ENCODE measurements at places on chromosomes 7 and 10.

DNA sequence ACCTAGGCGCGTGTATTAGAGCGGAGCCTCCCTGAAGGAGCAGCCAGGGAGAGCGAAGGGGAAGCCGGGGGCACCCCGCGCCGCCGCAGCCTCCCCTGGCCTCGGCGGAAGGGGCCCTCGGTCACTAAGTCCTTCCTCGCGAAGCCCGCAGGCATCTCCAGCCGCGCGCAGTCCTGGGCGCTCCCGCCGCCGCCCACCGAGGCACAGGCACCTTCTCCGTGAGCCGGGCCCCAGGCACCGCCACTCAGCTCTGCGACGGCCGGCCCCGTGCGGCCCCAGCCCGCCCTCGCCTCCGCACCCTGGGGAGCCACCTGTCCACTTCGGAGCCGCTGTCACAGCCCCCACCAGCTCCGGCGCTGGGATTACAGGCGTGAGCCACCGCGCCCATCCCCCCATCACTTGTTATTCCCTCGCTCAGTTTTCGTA is 80.8 kb downstream of the ZNF467 start:
- DNase-seq = no peak

- no peak for DNase-seq
Measured at GRCh38 chr7:154794147-154794780, 208.7 kb downstream of the PAXIP1 start.

DNA sequence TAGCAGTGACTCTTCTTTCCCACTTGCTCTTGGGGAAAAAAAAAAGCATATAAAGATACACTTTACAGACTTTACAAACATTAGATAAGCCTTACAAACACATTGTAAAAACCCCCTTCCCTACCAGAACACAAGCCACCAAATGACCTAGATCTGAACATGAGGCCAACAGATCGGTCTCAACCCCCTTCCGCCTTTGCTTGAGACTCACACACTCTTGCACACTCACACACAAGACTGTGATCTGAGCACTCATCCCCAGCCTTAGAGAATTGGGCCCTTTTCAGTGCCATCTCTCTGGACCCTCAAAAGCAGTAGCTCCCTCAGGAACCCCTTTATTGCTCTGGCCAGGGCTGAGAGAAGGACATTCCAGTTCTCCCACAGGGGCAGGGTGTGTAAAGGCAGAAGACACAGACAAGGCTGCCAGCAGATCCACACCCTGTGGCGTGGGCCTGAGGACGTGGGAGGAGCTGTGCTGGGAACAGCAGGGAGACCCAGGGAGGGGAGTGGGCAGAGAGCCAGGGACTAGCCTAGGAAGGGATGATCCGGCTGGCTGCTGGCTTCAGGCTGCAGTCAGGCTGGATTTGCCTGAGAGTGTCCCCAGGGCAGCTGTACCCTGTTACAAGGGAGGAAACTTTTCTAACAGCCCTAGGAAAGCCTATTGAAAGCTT is 206.7 kb downstream of the KIAA1217 start:
- DNase-seq = peak; percentile 49

- no peak for DNase-seq
Measured at GRCh38 chr7:69504733-69505420, 93.4 kb upstream of the AUTS2 start.

GRCh38 chr7:138205614-138206150 is 129.4 kb downstream of the AKR1D1 start:
- DNase-seq = no peak

DNA sequence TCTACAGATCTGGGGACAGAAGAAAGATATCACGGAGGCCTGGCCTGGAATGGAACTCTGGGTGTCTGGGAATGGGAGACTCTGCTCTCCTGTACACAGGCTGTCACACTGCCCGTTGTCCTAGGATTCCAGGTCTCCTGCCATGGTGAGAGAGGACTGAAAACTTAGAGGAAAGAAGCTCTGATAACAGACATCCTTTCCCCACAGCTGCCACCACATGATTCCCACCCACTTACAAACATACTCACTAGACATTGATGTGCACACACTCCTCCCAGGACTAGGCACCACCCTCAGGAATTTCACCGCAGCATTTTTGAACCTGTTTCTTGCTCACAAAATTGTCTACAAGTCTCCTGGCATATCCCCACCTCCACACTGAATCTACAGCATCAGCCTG is 5.7 kb downstream of the ZNF92 start:
- DNase-seq = no peak

GRCh38 chr7:43758822-43759683 is 573 bp downstream of the BLVRA start:
- DNase-seq = no peak

DNA sequence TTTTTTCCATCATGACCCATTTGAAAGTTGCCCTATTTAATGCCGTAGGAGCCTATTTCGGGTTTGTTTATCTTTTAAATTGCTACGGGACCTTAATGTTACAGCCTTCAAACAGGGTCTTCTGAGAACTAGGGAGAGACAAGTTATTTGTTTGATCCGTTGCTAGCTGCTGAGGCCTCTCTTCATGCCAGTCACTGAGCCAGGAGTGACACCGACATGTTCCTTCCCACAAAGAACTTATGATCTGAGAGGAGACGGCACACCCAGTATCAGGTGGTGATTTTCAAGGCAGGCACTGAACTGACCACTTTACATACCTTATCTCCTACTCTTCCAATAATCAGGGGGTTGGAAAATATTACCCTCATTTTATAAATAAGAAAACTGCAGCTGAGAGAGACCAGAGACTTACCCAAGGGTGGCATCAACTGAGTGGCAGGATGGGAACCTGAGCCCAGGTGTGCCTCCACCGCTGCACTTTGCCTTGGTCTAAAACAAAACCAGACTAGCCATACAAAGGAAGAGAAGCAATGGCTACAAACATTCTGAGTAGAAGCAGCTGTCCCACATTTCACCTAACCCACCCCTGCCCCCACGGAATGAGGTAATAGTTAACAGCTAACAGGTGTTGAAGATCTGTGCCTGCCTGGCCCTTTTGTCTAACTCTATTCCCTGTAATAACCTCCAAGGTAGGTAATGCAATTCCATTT is 40.5 kb downstream of the PPP1R3C start:
- DNase-seq = peak; percentile 71

DNA sequence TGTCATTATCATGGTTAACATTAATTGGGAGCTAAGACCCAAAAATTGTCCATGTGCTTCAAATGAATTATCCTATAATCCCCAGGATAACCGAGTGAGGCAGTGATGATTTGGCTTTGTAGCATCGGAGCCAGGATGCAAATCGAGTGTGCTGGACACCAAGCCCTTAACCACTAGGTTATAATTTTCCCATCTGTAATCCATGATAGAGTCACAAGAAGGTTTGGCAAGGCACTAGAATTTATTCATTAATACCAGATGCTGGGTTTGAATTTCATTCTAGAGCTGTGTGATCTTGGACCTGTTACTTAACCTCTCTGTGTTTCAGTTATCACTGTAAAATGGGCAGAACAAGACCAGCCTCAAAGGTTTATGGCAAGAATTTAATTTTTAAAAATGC is 21.0 kb upstream of the ITGB1 start:
- DNase-seq = no peak

GRCh38 chr7:158497627-158498026 is 90.0 kb downstream of the PTPRN2 start:
- DNase-seq = no peak

DNA sequence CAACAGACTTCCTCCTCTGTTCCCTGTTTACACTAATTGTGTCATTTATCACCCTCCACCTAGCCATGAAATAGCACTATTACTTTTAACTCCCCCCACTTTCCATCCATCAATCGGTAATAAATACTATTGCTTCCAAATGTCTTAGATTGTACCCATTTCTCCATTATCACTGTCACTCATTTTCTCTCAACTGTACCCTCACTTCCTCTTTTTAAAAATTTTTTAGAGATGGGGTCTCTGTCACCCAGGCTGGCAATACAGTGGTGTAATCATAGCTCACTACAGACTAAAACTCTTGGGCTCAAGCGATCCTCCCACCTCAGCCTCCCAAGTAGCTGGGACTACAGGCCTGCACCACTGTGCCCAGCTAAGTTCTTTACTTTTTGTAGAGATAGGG is 123.5 kb upstream of the EGR2 start:
- DNase-seq = no peak

DNA sequence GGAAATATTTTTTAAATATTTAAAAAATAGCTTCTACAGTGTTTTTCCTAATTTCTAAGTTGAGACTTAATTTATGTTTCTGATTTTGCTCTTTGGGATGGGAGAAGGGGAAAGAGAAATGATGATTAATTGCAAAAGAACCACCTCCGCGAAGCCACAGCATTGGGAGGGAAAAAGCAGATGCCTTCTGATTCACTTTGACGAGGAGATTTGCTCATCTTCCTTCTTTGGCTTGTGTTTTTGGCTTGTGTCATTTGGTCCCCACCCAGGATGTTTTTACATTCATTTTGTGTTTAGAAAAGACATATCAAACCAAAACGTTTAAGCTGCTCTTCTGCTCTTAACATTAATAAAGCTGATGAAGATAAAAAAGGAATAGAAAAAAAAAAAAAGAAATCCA is 121.7 kb downstream of the MACC1 start:
- no peak for DNase-seq

DNA sequence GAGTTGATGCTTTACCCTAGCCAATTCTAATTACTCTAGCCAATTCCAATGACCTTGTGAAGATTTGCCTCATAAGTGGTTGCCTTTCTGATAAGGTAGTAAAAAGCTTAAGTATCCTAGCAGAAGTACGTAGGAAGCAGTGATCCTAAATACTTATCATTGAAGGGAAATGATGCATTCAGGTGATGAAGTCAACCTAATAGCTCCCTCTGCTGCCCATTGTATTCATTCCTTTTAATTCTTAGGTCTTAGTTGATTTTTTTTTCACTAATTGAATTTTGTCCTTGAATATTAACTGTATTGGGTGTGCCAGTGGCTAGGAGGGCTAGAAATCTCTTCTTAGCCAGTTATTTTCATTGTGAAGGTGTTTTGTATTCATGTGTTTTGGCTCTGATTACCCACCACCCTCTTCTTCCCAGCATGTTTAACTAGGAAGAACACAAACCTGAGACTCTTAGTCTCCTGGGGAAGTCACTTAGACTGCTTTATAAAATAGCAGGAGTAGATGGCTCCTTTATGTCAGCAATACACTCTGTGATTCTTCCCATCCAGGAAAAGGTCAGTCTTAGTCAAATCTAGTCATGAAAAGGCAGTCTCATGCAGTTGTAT is 46.3 kb downstream of the PLEKHA8 start:
- DNase-seq = no peak

DNA sequence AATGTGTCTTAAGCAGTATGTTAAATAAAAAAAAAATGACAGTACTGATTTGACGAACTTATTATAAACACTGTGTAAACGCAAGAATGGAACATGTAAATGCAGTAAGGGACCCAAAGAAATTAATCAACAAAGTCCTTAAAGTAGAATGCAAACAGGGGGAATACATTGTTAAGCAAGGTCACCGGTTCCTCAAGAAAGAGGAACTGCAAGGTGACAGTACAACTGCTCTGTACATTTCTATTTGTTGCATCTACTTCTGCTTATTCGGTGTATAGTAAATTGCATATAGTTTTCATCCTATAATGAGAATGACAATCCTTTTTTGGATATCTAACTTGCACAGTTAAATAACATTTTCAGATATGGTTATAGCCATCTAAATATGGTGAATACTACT is 387.0 kb upstream of the SEMA3D start:
- DNase-seq = no peak

- no peak for DNase-seq
Measured at GRCh38 chr7:15626041-15626440, 60.4 kb downstream of the MEOX2 start.

- no peak for DNase-seq
Measured at GRCh38 chr7:73976761-73977618, 51.0 kb upstream of the ELN start.
